PC-3 (cell line): ENCODE measurements at places on chromosomes 12 and 14. TPM values are rescaled to one million over a fixed set of nuclear protein-coding genes. Genes with fewer than 3 reads are reported as not detected.

The ANKS1B gene
- 0.07 and 0.98 TPM in 2 replicates for total RNA-seq

The SSPN gene
- 11.2 and 11.9 TPM in 2 replicates for total RNA-seq

The GALC gene
- total RNA-seq: 0.18 and 0.40 TPM in 2 replicates

The SLC8A3 gene
- not detected in 2 replicates for total RNA-seq

The SLC2A13 gene
- total RNA-seq: 3.2 and 3.4 TPM in 2 replicates

The CHST11 gene
- total RNA-seq: 53.5 and 56.7 TPM in 2 replicates

The HOXC5 gene
- 0.26 and 0.29 TPM in 2 replicates for total RNA-seq

The CLEC2B gene
- not detected in 2 replicates for total RNA-seq

The ASPG gene
- 0.22 TPM in 1 of 2 replicates, not detected in the other for total RNA-seq

The A2ML1 gene
- 0.12 and 0.36 TPM in 2 replicates for total RNA-seq

The THAP2 gene
- 1.2 and 2.4 TPM in 2 replicates for total RNA-seq
